ENCODE measurements at places on chromosomes 11 and 22. TPM values are rescaled to one million over a fixed set of nuclear protein-coding genes. Genes with fewer than 3 reads are reported as not detected.

- DNase-seq, result no peak
Measured at GRCh38 chr11:70090961-70091381, 12.9 kb downstream of the ANO1 start.

Gene GPR83
- total RNA-seq, result 0.17 TPM

Gene ARVCF
- total RNA-seq, result 34.8 TPM

Gene CHRNA10
- total RNA-seq, result 0.46 TPM

All from esophagus muscularis mucosa (tissue), 4 donors.